Stimulated activated CD8-positive, alpha-beta memory T cell treated with anti-CD3 and anti-CD28 coated beads, Interleukin-7, amount 100 ng/mL, for 24 hours (primary cell): ENCODE measurements at places on chromosomes 4 and X.
A peak's percentile ranks its signal among the peaks of the same experiment; 100 is the strongest.

- DNase-seq: no peak
Measured at GRCh38 chrX:10360116-10360515, 203.3 kb downstream of the CLCN4 start.

- DNase-seq: no peak
Measured at GRCh38 chr4:3850128-3850527, 83.9 kb downstream of the ADRA2C start.

DNA sequence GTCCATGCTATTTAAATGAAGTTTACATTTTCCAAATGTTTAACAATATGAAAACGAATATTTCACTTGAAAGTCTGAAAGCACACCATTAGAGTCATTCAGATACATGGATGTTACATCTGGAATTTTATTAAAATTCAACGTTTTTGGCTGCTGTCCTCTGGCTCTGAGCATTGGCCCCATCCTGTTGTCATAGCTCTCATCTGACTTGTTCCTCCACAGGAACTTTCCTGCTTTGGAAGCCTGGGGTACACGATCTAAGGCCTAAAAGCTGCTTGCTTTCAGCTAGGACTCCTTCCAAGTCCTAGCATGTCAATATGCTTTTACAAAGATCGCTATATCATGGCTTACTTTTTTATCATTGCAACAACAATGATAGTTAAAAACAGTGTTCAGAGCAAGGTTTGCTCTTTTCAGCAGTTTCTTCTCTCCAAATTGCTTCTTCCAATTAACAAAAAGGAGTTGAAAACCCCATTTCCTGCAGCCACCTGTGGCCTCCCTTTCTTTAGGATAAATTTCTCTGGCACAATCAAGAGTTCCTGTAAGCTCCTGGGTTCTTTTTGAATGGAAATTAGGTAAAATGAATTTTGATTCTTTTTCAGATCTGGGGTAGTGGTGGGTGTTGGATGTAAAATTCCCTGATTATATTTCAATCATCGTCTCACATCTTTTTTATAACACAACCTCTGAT lies 413.4 kb upstream of the AGA start:
- DNase-seq: no peak

GRCh38 chr4:79431839-79432238 lies 23.8 kb upstream of the GK2 start:
- no peak for DNase-seq

DNA sequence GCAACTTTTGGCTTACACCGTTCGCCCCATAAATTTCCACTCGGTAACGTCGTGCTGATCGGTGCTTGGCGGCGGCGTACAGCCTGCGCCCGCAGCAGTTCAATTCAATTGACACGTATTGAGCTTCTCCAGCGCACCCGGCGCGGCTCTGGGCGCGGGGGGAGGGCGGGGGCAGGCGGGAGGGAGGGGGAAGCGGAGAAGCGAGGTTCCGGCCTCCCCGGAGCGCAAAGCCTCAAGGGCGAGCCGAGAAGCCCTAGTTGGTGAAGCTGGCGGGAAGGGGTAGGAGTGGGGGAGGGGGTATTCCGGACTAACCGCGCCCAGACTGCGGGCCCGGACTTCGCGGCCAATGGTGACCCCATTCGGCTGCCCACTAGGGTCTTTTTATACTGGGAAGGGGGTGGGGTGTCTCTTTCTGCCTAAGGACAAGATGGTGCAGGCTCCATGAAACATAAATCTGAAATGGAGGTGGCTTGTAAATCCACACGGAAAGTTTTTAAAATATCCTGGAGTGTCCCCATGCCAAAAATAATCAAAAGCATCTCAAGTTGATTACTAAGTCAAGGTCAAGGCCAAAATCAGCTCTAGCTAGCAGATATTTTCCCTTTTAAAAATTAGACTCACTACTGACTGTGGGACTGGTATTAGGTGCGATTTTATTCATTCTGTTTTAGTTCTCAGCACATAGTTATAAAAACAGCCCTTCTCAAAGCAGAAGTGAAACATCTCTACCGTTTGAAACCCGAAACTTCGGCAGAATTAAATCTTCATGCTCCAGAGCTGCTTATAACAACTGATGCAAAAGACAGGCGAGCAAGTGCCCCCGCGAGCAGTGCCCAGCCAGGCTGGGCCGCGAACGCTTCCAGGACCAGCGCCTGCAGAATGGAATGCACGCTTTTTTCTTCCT lies 1.5 kb upstream of the BCOR start:
- DNase-seq: no peak

DNA sequence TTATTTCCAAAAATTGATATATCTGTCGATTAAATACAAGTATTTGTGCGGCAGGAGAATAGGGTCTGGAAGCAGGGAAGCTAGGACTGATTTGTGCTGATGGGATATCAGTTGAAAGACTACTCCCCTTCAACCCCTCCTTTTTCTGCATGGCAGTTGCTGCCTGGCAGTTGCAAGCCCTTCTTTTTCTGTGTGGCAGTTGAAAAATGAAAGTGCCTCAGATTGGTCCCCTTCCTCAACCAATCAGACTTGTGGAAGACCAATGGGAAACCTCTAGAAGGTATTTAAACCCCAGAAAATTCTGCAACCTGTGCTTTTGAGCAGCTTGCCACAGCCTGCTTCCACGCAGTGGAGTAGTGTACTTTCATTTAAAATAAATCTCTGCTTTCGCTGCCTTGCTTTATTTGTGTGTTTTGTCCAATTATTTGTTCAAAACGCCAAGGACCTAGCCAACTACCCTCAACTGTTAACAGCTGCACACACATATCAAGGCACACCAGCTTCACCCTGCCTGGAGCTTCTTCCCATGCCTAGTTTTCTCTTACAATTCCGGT lies 1.5 kb upstream of the TMA16 start:
- DNase-seq: no peak

- DNase-seq: no peak
Measured at GRCh38 chr4:87057835-87058355, 123.1 kb downstream of the AFF1 start.

- no peak for DNase-seq
Measured at GRCh38 chr4:145921231-145921630, 17.4 kb downstream of the ZNF827 start.

DNA sequence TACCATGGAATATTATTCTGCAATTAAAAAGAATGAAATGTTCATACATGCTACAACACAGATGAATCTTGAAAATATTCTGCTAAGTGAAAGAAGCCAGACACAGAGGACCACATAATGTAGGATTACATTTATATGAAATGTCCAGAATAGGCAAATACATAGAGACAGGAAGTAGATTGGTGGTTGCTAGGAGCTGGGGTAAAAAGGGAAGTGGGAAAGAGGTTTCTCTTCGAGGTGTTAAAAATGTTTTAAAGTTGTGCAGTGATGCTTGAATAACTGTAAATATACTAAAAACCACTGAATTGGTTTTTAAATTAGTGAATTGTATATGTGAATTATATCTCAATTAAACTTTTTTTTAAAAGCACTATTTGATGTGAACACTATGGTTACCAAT lies 3.6 kb upstream of the NXT2 start:
- no peak for DNase-seq

GRCh38 chrX:42567268-42567667 lies 210.7 kb downstream of the PPP1R2C start:
- DNase-seq: no peak

GRCh38 chr4:24033626-24034025 lies 143.8 kb upstream of the PPARGC1A start:
- no peak for DNase-seq

- DNase-seq: no peak
Measured at GRCh38 chr4:2366252-2367192, 51.9 kb downstream of the ZFYVE28 start.

DNA sequence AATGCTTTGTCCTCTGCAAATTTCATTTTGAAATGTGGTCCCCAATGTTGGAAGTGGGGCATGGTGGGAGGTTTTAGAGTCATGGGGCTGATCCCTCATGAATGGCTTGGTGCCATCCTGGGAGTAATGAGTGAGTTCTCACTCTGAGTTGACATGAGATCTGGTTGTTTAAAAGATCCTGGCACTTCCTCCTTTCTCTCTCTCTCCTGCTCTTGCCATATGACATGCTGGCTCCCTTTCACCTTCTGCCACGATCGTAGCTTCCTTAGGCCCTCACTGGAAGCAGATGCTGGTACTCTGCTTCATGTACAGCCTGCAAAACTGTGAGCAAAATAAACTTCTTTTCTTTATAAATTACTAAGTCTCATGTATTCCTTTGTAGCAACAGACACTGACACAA lies 262.0 kb downstream of the IL15 start:
- DNase-seq: no peak

DNA sequence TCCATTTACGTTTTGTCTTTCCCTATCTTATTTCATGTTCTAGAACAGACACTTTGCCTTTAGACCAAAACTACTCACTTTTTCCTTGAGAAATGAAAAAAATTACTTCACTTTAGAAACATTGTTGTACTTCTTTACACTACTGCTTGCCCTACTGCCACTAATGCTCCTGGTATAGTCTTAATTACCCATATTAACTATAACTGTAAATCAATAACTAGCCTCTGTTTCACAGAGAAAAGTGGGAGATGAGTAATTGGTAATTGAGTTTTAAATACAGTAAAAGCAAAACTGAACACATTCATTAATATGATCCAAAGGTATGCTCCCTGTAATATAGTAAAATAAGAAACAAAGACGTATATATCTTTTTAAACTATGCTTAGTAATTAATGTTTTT lies 111.1 kb upstream of the JADE1 start:
- DNase-seq: no peak

- DNase-seq: no peak
Measured at GRCh38 chr4:40388239-40388638, 53.1 kb downstream of the CHRNA9 start.

DNA sequence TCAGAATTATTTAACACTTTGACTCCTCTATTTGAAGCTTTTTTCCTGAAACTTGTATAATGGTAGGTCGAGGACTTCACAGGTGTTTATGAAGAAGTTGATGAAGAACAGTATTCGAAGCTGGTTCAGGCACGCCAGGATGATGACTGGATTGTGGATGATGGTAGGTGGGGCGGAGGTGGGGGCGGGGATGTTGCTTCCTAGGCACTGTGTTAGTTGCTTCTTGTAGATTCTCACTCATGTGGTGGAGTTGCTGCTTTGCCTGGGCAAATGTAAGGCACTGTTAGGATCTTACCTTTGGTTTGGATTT lies 9.4 kb downstream of the POLA1 start:
- DNase-seq: no peak

GRCh38 chrX:23782455-23782854 lies 518 bp upstream of the SAT1 start:
- no peak for DNase-seq

DNA sequence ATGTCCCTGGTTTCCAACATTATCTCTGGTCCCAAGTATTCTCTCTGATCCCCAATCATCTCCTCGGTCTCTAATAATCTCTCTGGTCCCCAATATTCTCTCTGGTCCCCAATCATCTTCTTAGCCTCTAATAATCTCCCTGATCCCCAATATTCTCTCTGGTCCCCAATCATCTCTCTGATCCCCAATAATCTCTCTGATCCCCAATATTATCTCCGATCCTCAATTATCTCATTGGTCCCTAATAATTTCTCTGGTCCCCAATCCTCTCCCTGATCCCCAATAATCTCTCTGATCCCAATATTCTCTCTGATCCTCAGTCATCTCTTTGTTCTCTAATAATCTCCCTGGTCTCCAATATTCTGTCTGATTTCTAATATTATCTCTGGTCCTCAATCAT lies 16.6 kb downstream of the P2RY8 start:
- DNase-seq: no peak

GRCh38 chr4:119593698-119594097 lies 34.9 kb downstream of the PDE5A start:
- no peak for DNase-seq

DNA sequence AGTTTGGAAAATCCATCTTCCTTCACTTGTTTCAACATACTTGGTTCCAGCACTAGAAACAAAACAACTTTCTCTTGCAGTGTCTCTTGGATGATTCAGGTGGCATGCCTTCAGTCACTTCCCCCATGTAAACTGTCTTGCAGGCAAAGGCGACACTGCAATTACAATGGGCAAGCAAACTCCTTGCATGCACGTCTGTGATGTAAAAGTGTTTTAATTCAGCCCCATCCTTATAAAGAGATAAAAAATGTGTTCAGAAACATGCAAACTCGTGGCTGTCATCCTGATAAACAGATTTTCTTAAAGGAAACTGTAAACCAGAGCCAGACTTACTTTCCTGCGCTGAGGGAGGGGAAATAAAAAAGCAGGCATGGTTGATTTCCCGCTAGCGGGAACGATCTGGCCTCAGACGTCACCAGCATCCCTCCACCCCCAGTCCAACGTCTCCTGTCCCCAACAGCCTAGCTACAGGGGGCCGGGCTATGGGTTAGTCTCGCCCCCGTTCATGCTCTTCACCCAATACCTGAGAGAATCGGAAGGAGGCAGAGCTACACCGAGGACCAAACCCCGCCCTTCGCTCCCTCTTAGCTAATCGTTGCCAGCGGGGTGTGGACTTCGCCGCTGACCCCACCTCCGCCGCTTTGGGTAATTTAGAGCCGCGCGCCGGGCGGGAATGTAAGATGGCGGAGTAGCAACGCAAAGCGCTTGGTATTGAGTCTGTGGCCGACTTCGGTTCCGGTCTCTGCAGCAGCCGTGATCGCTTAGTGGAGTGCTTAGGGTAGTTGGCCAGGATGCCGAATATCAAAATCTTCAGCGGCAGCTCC lies at the start of gene PRPS1:
Gene PRPS1, plus strand, starts transcription at position 673 of the 824 bp plus-strand sequence. Its CDS starts 119 bp downstream, at position 792.
- peak; percentile 68 for DNase-seq

DNA sequence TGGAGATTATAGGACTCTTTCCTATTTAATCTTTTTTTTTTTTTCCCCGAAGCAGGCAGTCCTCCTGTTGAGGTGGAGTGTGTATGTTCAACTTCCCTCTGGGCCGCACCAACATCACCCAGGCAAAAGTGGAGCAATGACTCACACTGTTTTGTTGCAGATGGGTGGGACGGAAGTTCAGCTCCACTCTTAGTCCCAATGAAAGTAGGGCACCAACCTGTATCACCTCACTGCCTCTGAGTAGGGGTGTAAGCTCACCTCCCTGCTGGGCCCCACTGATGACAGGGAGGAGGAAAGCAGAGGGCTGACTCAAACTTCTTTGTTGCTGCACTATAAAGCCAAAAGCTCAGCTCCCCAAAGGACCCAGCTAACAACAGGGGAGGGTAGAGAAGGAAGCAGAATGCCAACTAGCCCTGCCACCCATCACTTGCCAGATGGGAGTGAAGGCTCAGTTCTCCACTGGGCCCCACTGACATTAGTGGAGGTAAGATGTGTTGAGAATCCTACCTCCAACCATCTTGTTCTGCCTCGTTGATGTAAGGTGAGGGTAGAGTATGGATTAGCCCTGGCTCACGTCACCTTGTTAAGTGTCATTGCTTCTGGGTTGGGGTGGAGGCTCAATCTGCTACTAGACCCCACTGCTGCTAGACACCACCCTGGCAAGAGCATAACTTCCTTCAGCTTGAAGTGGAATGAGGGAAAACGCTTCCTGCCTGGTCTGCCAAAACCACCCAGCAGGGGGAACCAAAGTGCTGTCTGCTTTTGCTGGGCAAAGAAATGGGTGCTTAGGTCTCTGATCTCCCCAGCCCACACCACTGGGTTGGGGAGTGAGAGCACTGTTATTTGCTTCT lies 14.1 kb downstream of the RPS6KA3 start:
- no peak for DNase-seq

- DNase-seq: no peak
Measured at GRCh38 chr4:1631136-1631535, 53.0 kb downstream of the FAM53A start.

- no peak for DNase-seq
Measured at GRCh38 chrX:40622479-40623138, 619 bp upstream of the MPC1L start.
